KBM-7 (cell line): ENCODE measurements at places on chromosomes 4 and X.

DNA sequence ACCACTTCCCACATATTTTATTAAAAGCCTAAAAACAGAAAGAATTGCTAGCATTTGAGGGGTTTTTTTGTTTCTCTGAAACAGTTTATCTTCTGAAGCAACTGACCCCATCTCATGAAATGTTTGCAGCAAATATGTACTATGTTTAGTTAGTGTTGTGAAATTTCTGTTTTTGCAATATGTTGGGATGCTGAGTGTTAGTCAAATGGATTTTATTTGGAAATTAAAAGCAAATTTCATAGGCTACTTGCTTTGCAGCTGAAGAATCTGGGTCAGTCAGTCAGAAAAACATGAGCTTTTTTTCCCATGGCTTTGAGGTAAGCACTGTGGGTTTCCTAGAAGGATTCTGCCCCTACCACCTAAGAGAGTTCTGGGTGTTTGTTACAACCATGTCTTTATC, 184.9 kb upstream of the DKK2 start:
- no peak for DNase-seq

GRCh38 chr4:140311257-140311835, 62.1 kb upstream of the SCOC start:
- no peak for DNase-seq

DNA sequence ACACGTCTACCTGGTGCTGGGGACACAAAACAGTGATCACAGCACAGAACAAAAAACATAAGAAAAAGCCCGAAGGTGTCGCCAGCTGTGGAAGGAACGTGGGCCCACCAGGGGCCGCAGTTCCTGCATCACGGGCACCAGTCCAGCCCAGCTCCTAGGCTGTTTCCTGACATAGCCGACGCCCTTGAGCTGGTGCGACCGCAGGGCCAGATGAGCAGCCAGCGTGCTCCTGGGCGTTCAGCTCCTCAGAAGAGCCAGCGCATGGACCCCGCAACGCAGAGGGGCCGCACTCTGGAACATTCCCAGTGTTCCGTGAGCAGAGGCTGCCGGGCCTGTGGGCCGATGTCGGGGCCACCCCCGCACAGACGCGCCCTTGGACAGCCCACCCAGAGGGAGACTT, 44.1 kb downstream of the GAK start:
- no peak for DNase-seq

- no peak for DNase-seq
These were observed 193.0 kb upstream of the IGFBP7 start for GRCh38 chr4:57303012-57303751.

DNA sequence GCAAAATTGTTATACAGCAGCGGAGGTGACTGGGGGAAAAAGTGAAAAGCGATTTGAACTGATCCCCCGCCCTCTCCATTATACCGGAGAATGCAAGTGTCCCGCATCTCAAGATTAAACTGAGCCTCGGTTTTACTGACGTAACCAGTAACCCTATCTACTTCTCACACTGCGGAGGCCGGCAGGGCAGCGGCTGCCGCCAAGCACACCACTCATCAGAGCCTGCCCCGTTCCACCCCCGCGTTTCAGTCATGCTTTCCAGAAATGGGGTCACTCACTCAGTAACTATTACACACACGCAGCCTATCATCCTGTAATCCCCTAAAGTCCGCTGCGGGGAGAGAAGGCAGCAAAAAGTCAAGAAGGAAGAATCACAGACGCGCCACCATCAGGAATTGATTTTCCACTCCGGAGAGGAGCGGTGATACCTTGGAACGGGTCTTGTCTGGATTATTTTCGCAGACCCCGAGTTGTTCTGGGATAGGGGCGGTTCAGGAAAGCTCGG, 1.4 kb downstream of the RPS6KA3 start:
- peak; percentile 78 for DNase-seq

DNA sequence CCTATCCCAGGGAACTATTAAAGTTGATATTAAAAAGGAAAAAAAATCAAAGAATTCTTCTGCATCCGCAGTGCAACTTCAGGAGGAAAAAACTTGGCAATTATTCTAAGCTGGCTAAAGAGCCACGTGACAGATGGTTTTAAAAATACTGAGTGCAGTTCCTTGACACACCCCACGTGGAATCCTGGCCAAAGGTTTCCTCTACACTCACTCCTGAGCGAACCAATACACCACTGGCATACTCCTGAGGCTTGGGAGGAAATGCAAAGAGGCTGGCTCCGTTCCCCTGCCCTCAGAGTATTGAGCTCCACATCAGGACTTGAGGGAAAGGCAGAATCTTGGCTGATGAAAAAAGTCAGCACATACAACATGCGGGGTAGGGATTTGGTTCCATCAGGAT, 133.8 kb upstream of the ATP6AP2 start:
- DNase-seq: no peak

DNA sequence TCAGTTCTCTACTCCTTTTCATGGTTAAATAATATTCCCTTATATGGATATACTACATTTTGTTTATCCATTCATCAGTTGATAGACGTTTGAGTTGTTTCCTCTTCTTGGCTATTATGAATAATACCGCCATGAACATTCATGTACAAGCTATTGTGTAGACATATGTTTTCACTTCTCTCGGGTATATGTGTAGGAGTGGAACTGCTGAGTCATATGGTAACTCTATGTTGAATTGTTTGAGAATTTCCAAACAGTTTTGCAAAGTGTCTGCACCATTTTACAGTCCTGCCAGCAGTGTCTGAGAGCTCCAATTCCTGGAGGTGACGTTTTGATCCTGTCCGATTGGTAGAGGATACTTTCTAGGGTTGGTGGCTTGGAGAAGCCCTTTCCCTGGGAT, 23.6 kb downstream of the PLAC1 start:
- DNase-seq: no peak

DNA sequence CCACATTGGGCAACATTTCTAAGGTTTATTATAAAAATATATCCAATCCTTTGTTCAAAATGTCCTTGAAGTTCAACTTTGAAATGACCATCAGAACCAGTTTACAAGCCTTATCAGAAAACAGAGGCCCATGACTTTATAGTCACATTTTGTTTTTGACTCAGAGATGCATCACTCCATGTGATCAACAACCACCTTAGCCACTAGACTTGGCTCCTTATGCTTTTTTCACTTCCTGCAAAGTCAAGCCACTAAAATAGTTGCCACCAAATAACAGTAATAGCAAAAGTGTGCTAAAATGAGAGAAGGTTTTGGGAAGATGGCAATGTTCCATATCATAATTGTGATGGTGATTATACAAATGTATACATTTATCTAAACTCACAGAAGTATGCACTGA, 181.7 kb downstream of the MAML3 start:
- no peak for DNase-seq

DNA sequence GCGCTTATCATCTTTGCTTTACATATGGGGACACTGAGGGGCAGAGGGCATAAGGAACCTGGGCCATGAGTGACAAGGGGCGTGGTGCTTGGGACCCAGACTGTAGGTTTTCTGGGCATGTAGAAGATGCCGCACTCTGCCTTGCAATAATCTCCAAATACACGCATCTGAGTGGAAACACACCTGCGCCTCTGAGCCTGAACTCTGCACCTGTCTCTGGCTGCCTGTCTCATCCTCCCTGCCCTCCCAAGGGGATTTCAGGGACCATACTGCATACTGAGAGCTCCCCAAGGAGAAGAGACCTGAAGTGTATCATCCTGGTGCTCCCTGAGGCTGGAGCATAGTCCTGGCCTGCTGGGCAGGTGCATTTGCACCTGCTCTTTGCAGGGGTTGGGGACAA, 34.7 kb upstream of the ASMTL start:
- no peak for DNase-seq

DNA sequence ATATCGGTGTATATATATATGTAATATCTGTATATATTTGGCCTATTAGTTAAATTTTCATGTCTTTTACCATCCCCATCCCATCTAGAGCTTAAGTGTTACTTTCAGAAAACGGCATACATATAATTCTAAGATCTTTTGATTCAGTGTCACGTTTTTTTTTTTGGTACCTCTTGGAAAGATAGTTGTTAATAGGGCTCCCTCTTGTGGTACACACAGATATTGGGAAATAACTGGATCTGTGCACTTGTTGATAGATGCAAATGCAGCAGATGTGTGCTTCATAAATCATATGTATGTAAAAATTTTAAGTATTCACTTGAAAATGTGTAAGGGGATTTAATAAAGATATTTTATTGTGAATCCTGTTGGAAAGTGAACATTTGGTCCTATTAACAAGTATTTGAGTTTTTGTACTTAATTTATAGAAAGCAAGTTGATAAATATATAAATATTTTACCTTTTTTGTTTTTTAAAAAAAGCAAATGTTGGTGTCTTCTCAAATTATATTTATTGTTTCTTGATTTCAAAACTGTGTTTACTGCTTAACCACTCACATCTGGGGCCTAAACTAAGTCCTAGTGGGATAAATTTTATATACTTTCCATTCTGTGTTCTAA, 74.7 kb downstream of the PAQR3 start:
- DNase-seq: peak; percentile 90

- no peak for DNase-seq
These were observed 191.8 kb downstream of the SHROOM3 start for GRCh38 chr4:76626686-76627465.

- DNase-seq: no peak
These were observed 250.7 kb upstream of the ZFP42 start for GRCh38 chr4:187744911-187745310.

DNA sequence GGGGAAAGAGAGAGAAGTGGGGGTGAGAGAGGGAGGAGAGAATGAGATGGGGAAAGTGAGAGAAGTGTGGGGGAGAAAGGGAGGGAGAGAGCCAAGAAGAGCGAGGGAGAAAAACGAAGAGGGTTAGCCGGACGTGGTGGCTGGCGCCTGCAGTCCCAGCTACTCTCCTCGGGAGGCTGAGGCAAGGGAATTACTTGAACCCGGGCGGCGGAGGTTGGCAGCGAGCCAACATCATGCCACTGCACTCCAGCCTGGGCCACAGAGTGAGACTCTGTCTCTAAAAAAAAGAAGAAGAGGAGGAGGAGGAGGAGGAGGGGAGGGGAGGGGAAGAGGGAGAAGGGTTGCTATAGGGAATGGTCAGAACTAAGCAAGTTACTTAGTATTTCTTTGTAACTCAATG, 1.7 kb upstream of the NXT2 start:
- no peak for DNase-seq

- DNase-seq: no peak
These were observed 37.7 kb upstream of the C4orf17 start for GRCh38 chr4:99473131-99473530.

- no peak for DNase-seq
These were observed 160.3 kb downstream of the SHOX start for GRCh38 chrX:790783-791360.

DNA sequence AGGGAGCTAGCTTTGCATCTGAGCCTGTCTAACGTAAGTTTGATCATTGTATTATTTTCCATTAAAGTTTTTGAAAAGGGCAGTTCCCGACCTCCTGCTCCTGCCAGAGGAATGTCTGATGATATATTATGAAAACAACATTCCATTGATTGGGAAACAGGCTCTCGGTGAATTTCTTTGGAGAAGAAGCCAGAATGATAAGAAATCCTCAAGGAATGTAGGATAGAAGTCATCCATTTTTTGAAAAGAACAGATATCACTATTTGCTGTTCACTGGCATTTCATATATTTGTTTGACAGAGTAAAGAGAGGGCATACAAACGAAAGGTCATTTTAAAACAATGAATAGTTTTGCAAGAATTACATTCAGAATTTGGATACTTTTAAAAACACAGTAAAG, 781.0 kb upstream of the HTR2C start:
- DNase-seq: no peak

GRCh38 chrX:73647212-73647611, 84.2 kb downstream of the CHIC1 start:
- DNase-seq: no peak

DNA sequence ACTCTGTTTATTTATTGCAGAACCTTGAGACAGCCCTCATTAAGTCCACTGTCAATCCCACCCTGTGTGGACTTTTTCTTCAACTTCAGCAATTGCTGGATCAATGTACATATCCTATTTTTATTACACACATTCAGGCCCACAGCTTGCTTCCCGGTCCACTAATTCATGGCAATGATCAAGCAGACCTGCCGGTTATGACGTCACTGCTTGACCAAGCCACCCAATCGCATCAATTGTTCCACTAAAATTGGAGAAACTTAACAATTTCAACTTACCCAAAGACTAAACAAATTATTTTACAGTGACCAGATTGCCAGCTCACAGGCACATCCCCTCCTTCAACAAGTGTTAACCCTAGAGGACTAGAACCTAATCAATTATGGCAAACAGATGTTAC, 240.4 kb upstream of the MAGEB18 start:
- no peak for DNase-seq

GRCh38 chr4:178448372-178449035, 1006.3 kb upstream of the AGA start:
- DNase-seq: no peak

DNA sequence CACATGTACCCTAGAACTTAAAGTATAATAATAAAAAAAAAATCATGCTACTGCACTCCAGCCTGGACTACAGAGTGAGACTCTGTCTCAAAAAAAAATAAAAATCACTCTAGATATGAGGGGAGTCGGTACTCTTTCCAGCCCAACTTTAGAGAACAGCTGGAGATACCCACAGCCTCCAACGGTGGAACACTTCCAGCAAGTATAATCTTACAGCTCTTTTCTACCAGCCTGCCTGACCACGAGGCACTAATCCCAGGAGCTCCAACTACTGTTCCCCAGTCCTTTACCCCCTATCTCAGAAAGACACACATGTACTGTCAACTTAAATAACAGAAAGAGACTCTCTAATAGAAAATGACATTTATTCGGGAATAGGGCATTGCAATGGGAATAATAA, 46.8 kb downstream of the STEEP1 start:
- DNase-seq: no peak

DNA sequence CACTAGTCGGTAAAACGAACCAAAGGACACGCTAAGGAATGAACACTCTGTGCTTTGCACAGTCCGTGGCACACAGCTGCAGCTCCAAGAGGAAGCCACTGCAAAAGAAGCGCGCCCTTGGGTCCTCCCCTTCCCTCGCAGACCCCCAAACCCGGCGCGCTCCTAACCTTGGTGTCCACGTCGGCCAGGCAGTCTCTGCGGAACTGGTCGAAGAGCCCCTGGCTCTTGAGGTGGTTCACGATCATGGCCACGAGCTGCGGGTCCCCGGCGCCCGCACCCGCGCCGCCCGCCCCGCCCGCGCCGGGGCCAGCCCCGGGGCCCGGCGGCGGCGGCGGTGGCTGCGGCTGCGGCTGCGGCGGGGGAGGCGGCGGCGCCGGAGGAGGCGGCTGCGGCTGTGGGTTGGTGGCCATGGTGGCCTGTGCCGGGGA, 333 bp downstream of the BOD1L1 start:
- DNase-seq: peak; percentile 49
